ENCODE measurements at places on chromosomes 7 and 10.

DNA sequence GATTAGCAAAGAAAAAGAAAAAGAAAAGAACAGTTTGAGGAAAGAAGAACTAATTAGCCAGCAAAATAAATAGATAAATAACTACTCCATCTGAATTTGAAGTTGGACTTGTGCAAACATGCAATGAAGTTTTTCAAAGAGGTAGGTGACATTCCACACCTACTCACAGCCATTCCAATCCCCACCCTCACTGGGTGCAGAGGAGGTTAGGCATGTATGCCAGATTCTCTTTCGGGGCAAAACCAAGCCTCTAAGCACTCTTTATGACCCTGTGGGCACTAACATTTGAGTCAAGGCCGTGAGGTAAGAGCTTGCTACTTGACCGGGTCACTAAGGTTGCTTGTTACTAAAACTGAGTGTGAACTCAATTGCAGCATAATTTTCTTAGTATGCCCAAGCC is 108.4 kb upstream of the SEMA3A start:
- no peak for DNase-seq

DNA sequence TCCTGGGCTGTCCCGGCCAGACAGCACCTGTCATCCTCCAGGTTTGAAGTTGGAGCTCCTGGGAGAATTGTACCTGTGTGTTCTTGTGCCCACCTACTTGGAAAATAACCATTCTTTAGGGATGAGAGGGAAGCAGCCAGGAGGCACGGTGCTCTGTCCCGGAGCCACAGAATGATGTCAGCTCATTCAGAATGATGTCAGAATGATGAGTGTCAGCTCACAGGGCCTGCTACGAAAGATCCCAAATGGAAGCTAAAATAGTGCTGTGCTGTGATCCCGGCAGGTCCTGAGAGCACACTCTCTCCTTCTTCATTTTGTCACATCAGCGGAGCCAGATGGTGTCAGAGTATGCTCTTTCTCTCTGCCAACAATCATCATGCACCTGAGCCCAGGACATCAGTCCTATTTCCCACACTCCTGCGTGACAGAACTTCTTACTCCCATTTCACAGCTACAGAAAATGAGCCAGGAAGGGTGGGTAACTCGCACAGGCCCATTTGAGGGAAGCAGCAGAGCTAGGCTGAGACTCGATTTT is 8.3 kb downstream of the ABCA13 start:
- DNase-seq, result no peak

DNA sequence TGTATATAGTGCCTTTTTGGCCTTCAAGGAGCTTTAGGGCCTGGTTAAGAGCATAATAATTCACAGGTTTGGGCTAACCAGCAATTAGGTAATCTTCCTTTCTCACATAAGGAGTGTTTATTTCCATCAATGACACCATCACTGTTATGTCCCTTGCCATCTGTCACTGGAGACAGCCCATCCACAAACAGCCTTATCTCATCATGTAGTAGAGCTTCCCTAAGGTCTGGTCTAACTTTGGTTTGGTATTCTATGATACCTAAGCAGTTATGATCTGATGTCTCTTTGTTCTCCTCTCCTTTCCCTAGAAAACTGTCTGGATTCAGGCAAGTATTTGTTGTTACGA is 26.4 kb downstream of the MAPK8 start:
- no peak for DNase-seq

GRCh38 chr10:2887391-2888070 is 179.8 kb upstream of the PFKP start:
- no peak for DNase-seq

- no peak for DNase-seq
Observed at GRCh38 chr10:112973046-112973445, 23.0 kb downstream of the TCF7L2 start.

DNA sequence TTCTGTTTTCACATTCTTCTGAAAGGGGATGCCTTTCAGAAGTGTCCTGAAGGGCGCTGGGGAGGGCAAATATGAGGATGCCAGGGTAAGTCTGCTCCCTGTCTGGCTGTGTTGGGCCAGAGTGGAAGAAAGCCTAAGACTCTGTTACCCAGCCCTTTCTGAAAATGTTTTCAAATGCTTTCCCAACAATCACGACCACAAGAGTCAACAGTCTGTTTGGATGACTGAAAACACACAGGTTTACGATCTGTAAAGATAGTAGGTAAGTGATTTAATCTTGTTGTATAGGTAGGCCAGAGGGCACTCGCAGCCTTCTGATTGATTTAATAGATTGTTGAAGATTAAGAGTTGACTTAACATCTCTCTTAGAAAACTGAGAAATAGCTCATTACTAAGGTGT is 13.2 kb downstream of the SGPL1 start:
- DNase-seq, result no peak

GRCh38 chr10:48233559-48234005 is 40.9 kb downstream of the FRMPD2 start:
- no peak for DNase-seq

DNA sequence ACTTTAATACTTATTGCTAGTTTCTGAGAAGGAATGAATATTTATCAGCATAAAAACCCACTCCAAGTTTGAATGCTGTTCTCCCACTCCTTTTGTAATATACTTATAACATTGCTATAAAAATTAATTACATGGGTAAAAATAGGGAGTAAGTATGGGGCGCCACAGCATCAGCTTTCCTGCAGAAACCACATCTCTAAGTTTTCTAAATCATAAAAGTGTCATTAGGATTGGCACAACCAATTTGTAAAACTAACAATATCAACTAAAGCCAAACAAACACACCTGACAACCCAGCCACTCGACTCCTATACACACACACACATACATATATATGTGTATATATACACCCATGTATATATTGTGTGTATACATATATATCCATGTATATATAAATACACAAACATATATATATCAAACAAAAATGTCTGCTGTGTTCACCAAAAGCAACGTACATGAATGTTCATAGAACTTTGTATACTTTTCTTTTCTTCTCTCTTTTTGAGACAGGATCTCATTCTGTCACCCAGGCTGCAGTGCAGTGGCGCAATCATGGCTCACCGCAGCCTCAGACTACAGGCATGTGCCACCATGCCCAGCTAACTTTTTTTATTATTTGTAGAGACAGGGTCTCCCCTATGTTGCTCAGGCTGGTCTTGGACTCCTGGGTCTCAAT is 14.8 kb upstream of the LRRC17 start:
- DNase-seq, result peak; percentile 68

- no peak for DNase-seq
Observed at GRCh38 chr10:118153287-118153686, 106.5 kb upstream of the RAB11FIP2 start.

DNA sequence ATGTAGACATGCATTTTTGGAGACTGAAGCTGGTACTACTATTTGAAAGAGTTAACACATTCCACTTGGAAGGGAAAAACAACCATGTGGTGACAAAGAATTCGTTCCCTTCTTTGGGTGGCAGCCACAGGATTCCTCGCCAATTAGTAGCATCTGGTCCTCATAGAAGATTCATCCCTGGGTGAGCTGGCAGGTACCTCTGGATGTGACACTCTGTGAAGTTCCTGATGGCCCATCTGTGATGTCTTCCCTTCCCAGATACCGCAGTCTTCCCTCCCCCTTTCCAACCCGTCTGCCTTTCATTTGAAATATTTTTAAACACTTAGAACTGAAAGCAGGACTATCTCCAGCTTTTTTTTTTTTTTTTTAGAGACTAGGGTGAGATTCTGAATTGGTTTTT is 569.5 kb downstream of the TYW1 start:
- DNase-seq, result no peak

GRCh38 chr7:108330227-108330626 is 126.0 kb downstream of the NRCAM start:
- DNase-seq, result no peak

GRCh38 chr7:71290452-71290851 is 158.5 kb downstream of the GALNT17 start:
- DNase-seq, result no peak

Measured in Kasumi-1 (cell line).